ENCODE measurements at places on chromosomes 11 and 22.
A peak's percentile ranks its signal among the peaks of the same experiment; 100 is the strongest.

GRCh38 chr11:37946155-37946766 is 1348.2 kb upstream of the RAG2 start:
- peak; percentile 78 for DNase-seq

GRCh38 chr11:3003396-3004231 is 11.5 kb upstream of the NAP1L4 start:
- no peak for DNase-seq

DNA sequence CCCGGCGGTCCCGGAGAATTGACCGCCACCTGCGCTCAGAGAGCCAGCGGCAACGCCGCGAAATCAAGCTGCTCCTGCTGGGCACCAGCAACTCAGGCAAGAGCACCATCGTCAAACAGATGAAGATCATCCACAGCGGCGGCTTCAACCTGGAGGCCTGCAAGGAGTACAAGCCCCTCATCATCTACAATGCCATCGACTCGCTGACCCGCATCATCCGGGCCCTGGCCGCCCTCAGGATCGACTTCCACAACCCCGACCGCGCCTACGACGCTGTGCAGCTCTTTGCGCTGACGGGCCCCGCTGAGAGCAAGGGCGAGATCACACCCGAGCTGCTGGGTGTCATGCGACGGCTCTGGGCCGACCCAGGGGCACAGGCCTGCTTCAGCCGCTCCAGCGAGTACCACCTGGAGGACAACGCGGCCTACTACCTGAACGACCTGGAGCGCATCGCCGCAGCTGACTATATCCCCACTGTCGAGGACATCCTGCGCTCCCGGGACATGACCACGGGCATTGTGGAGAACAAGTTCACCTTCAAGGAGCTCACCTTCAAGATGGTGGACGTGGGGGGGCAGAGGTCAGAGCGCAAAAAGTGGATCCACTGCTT is 25.5 kb downstream of the GNAZ start:
- no peak for DNase-seq

DNA sequence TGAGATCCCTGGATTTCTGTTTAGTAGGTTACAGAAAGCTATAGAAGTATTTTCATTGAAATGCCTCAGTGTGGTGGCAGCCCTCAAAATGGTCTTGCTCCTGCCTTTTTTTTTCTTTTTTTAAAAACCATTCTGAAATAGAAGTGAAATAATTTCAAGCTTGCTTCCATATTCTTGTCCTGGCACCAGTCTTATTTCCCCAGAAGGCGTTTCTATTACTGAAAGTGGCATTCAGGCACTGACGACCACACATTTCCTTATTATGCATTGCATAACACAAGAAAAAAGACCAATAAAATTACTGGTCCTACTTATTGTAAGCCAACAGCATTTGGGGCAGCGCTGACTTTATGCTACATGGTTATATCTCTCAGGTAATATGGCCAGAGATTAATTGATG is 24.5 kb upstream of the LRRC4C start:
- no peak for DNase-seq

DNA sequence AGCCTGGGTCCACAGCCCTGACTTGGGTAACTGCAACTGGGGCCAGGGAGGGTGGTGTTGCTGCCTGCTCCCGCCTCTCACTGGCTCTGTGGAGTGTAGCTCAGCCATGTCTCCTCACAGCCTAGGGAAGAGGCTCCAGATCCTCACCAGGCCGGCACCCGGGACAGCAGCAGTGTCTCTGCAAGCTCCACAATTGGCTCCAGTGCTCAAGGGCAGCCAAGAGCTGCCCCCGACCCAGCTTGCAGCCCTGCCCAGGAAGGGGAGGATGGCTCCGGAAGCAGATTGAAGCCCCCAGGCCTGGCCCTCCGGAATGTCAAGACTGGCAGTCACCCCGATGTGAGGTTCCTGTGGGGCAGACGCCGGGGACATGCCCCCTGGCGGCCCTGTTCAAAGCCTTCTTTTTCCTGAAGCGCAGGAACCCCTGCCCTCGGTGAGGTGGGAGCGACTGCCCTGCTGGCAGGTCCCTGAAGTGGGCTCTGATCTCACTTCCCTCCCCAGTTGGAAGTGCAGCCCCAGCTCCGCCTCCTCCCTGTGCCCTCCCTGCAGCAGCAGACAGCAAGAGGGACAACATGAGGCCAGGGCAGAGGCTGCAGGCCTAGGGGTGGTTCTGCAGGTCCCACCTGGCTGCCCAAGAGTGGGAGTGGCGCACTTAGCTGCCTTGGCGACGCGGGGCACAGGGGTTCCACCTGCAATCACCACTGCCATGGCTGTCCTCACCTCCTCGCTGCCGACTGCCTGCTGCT is 816.2 kb upstream of the LUZP2 start:
- DNase-seq, result no peak

GRCh38 chr11:55572548-55572947 is 620 bp downstream of the OR4C16 start:
- DNase-seq, result no peak

GRCh38 chr11:3604167-3604566 is 37.6 kb downstream of the ART5 start:
- DNase-seq, result no peak

- no peak for DNase-seq
These were observed 609.9 kb downstream of the CNTN5 start for GRCh38 chr11:99630629-99631028.

DNA sequence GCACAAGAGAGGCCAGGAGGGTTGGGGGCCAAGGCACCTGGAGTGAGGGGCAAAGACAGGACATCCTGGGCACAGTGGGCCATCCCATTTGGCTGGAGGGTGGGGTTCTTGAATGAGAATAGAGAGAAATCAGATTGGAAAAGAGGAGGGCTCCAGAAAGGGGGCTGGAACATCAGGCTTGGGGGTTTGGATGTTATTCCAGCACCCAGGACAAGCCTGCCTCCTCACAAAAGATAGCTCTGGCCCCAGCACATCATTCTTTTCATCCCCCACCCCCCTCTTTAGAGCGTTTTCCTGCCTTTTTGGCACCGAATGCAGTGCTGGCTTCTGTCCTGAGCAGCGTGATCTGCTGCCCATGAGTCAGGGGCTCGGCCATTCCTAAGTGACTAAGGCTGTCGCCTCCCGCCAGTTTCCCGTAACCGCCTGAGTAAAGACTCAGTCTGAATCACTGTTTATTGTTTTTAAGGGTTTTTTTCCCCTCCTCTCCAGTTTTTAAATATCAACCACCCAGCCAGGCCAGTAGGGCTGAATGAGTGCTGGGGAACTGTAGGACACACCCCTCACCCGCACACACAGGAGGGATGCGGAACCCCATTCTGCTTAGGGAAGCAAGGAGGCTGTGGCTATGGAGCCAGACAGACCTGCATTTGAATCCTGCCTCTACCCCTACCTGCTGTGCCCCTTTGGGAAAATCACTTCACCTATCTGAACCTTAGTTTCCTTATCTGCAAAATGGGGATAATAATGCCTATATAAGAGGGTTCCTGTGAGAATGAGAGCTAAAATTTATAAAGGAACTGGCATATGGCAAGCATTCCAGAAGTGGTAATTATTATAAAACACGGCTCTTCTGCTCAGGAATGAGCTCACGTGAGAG is 32.4 kb upstream of the NAV2 start:
- DNase-seq, result peak; percentile 94

DNA sequence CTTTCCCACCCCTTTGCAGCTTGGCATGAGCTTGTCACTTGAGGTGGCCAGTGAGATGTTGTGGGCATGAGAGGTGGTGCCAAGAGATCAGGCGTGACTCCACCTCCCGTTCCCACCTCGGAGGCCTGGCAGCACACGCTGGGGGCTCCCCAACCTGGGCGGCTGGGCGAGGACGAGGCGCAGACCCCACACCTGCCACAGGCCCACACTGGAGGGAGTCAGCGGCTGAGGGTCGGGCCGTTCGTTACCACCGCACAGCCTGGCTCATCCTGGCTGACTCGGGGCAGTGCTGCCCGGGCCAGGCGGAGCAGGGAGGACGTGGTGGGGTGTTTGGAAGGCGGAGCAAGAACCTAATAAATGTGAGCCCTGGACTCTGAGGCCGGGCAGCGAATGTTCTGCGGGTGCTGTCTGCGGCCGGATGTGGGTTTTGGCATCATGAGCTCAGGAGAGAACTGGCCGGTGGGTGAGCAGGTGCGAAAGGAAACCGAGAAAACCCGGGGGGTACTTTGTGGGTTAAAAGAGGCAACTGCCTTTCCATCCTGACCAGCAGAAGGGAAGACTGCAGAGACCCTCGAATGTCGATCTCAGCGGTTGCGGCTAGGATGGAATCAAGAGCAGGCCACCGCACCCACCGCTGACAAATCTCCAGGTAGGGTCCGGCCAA is 10.2 kb upstream of the IFITM3 start:
- DNase-seq, result no peak

- DNase-seq, result no peak
These were observed 8.5 kb downstream of the NTM start for GRCh38 chr11:131378931-131379330.

DNA sequence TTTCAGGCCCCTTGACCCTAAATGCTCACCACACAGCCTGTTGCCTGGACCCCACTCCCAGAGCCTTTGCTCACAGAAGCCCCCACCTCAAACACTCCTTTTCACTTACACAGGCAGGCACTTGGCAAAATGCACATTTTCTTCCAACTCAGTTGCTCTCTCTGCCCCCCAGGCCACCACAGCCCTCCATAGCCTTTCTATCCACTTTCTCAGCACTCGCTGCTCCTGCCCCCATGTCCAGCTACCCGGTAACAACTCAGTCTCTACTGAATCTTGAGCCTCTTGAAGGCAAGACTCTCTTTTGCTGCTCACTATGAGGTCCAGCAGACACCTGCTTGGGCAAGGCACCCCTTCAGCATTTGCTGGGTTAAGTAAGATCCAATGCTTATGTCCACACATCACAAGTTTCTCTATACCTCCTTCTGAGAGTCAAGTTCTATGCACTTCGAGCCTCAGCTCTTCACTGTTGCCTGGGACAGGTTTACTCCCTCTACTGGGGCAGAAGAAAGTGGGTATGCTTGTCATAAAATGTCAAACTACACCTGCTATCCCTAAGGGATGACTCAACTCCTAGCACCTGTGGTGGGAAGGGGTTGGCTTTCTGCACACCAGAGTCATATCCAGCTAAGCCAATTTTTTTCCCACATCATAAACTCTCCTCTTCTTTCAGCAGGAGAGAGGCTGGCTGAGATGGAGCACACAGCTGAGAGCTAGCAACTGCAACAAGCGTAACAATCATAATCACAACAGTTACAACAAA is 36.9 kb downstream of the MORC2 start:
- DNase-seq, result no peak

GRCh38 chr11:26028393-26028911 is 303.5 kb upstream of the ANO3 start:
- DNase-seq, result peak; percentile 62

DNA sequence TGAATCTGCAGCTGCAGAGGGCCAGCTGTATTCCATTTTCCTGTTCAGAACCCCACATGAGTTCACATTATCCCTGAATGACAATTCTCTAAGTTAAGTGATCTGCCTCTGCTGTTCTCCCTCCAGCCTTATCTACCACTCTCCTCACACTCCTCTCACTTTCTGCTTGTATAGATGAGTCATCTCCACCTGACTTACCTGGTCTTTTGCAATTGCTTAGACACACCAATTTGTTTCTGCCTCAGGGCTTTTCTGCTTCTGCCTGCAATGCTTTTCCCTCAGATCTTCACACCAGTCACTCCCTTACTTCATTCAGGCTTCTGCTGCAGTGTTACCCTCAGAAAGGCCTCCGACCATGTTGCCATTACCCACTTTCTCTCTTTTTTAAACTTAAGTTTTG is 118.1 kb downstream of the ATM start:
- peak; percentile 23 for DNase-seq
